MM.1S (cell line): ENCODE measurements at places on chromosomes 5 and 9.

GRCh38 chr9:80049096-80049782 lies 477.5 kb downstream of the TLE4 start:
- no peak overlapping the region for H3K27ac ChIP-seq
- no peak for DNase-seq
- no peaks in the 10 kb centered on the region for H3K27me3 ChIP-seq
- H3K4me3 ChIP-seq, result no peak overlapping the region
- H3K36me3 ChIP-seq, result no peaks in the 10 kb centered on the region

- H3K36me3 ChIP-seq, result no peaks in the 10 kb centered on the region
- H3K27ac ChIP-seq, result no peak overlapping the region
Measured at GRCh38 chr9:88889386-88889785, 101.9 kb upstream of the S1PR3 start.

GRCh38 chr5:775961-776861 lies 8.3 kb downstream of the ZDHHC11B start:
- H3K36me3 ChIP-seq, result no peaks in the 10 kb centered on the region
- H3K4me1 ChIP-seq, result no peaks in the 10 kb centered on the region
- DNase-seq, result no peak
- H3K4me3 ChIP-seq, result no peak overlapping the region

GRCh38 chr5:110514030-110514429 lies 212.4 kb downstream of the TMEM232 start:
- H3K27ac ChIP-seq, result no peak overlapping the region
- no peaks in the 10 kb centered on the region for H3K36me3 ChIP-seq
- no peaks in the 10 kb centered on the region for H3K4me1 ChIP-seq
- no peaks in the 10 kb centered on the region for H3K27me3 ChIP-seq

DNA sequence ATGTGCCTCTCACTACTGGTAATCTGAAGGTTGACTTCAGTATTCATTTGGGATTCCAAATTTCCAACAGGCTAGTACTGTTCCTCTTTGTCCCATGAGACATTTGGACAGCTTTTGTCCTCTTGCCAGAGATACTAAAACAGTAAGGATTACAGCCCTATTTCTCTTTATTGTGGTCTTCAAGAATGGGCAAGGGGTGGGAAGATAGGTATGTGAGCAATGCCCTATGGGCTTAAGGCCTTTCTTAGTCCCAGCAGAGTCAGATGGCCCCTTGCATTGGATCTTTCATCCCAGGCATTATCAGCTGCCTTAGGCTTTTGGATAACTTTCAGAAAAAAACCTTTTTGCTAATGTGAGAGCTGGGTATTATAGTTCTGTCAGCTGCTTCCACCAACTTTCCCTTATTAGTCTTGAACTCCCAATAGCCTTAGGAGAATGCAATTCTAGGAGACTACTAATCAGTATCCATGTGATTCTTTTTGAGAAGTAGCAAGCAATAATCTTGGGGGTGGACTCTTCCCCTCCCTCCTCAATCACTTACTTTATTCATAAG lies 361.1 kb upstream of the NUDT12 start:
- no peaks in the 10 kb centered on the region for H3K27me3 ChIP-seq
- H3K4me3 ChIP-seq, result no peak overlapping the region
- DNase-seq, result no peak
- no peak overlapping the region for H3K27ac ChIP-seq
- H3K36me3 ChIP-seq, result no peaks in the 10 kb centered on the region

DNA sequence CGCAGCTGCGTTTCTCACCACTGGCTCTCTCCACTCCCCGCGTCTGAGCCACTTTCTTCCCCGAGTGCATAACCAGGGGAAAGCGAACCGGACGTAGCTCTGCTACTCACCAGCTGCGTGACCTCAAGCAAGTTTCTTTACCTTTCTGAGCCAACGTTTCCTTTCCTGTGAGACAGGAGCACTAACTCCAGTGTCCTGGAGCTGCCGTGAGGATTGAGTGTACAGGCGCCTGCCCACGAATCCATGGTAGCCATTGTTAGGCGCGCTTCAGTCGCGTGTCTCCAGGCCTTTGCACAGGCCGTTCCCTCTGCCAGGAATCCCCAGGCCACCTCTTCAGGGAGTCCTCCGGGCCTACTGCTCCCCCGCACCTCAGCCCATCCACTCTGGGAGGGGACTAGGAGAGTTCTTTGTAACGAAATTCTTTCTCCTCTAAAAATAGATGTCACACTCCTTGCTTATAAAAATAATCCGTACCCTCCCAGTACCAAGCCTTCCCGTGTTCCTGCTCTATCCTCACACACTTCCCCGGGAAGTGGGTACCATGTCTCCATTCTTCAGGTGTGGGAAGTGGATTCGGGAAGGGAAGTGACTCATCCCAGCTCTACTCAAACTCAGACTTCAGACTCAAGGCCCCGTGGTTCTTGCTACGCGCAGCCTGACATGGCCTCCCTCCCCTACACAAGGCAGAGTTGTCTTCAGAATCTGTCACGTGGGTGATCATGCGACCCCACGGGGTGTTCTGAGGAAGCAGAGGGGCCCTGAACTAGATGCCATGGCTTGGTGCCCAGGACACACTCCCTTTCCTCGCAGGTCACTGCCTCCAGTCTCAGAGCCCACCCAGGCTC lies 16.1 kb upstream of the CRB2 start:
- H3K4me1 ChIP-seq, result peaks cover 58% of the 10 kb centered on the region
- no peaks in the 10 kb centered on the region for H3K27me3 ChIP-seq
- no peaks in the 10 kb centered on the region for H3K36me3 ChIP-seq

DNA sequence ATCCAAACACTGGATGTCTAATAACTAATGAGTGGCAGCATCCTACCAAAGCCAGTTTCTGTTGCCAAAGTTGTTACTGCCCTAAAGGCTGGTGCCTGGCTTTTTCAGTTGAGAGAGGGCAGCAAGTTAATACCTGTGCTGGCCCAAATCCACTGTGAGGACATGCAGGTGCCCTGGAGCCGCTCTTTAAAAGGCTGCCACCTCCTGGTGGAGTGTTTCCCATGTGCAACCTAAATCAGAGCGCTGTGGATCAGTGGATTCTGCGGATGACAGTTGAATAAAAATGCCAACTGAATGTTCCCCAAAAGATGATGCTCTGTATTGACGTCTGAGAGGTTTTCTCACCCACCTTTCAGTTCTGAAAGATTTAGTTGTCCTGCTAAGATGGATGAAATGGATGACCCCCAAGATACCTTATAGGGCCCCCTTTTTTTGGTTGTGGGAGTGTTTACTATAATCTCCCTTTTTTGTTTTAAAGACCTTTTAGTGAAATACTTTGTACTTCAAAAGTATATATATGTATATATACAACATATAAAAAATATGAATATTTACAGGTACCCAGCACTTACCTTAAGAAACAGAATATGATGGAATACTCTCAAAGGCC lies 146.4 kb downstream of the EGFLAM start:
- no peak overlapping the region for H3K27ac ChIP-seq
- no peaks in the 10 kb centered on the region for H3K36me3 ChIP-seq
- H3K27me3 ChIP-seq, result no peaks in the 10 kb centered on the region
- DNase-seq, result no peak
- no peak overlapping the region for H3K4me3 ChIP-seq

- no peak for DNase-seq
- H3K4me3 ChIP-seq, result no peak overlapping the region
- no peaks in the 10 kb centered on the region for H3K36me3 ChIP-seq
- H3K27me3 ChIP-seq, result no peaks in the 10 kb centered on the region
Measured at GRCh38 chr9:85600675-85601263, 141.0 kb downstream of the AGTPBP1 start.

DNA sequence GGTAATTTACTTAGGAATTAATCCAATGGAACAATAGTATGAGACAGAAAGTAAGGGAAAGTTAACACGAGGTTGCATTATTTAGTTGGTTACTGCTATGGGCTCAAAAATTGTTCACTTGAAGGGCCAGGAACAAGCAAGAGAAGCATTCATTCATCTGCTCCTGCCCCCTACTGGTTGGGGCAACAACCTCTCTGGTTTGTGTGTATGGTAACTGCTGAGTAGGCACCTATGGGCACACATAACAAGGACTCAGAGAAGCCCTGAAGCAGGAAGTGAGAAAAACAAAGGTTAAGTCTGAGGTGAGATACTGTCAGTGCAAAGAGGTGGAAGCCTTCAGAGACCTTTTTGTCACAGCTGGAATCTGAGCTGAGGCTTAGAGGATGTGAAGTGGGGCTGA lies 34.4 kb upstream of the RANBP6 start:
- H3K27me3 ChIP-seq, result no peaks in the 10 kb centered on the region
- no peaks in the 10 kb centered on the region for H3K36me3 ChIP-seq
- no peak overlapping the region for H3K4me3 ChIP-seq

DNA sequence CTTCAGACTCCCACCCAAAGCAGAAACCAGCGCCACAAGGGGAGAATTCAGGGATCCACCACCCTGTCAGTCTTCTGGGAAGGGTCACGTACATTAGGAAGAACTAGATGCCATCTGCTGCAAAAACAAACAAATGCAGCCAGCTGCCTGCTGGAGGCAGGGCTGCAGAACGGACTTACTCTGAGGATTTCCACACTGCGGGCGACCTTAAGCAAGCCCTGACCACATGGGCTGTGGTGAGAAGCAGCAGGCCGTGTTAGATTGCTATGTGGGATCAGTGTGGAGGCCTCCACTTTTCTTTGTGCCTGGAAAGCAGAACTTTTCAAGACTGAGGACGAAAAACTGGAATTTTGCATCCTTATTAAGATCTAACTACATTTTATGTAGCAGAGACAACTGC lies 13.4 kb upstream of the LTC4S start:
- H3K36me3 ChIP-seq, result no peaks in the 10 kb centered on the region
- no peak overlapping the region for H3K4me3 ChIP-seq
- no peaks in the 10 kb centered on the region for H3K27me3 ChIP-seq
- DNase-seq, result no peak
- no peaks in the 10 kb centered on the region for H3K4me1 ChIP-seq

DNA sequence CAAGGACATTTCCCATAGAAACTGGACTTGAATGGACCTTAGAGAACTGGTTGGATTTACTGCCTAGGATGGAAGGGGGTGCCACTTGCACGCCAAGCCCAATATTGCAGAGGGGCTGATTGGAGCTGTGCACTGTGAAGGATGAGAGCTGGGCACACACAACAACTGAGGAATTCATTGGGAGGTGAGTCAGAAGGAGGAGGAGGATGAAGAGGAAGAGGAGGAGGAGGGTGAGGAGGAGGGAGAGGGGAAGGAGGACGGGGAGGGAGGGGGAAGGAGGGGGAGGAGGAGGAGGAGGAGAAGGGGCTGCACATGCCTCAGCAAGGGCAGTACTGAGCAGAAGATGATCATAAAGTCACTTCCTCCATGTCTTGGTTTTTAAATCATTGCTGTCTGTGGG lies 5.7 kb upstream of the ICE1 start:
- H3K27me3 ChIP-seq, result no peaks in the 10 kb centered on the region
- DNase-seq, result no peak
- no peaks in the 10 kb centered on the region for H3K36me3 ChIP-seq
- H3K27ac ChIP-seq, result no peak overlapping the region

GRCh38 chr9:77770340-77770739 lies 122.2 kb upstream of the GNA14 start:
- H3K27me3 ChIP-seq, result no peaks in the 10 kb centered on the region
- DNase-seq, result no peak
- no peak overlapping the region for H3K27ac ChIP-seq
- no peaks in the 10 kb centered on the region for H3K4me1 ChIP-seq
- H3K36me3 ChIP-seq, result no peaks in the 10 kb centered on the region
- no peak overlapping the region for H3K4me3 ChIP-seq

DNA sequence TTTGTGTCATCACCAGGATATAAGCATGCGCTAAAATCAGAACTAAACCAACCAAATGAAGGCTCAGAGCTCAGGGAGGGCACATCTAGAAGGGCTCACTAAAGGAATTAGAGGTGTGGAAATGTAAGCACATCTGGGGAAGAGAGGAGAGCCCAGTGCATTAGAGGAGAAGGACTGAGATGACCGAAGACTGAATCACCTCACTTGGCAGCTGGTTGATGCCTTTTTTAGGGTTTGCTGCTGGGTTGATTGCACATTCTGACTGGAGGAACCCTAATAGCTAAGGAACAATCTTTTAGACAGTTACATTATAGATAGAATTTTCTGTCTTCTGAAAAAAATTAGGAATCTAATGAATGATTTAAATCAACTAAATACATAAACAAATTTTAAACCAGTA lies 8.2 kb upstream of the IFNA21 start:
- no peaks in the 10 kb centered on the region for H3K36me3 ChIP-seq
- H3K4me3 ChIP-seq, result no peak overlapping the region
- no peaks in the 10 kb centered on the region for H3K27me3 ChIP-seq
- no peaks in the 10 kb centered on the region for H3K4me1 ChIP-seq

DNA sequence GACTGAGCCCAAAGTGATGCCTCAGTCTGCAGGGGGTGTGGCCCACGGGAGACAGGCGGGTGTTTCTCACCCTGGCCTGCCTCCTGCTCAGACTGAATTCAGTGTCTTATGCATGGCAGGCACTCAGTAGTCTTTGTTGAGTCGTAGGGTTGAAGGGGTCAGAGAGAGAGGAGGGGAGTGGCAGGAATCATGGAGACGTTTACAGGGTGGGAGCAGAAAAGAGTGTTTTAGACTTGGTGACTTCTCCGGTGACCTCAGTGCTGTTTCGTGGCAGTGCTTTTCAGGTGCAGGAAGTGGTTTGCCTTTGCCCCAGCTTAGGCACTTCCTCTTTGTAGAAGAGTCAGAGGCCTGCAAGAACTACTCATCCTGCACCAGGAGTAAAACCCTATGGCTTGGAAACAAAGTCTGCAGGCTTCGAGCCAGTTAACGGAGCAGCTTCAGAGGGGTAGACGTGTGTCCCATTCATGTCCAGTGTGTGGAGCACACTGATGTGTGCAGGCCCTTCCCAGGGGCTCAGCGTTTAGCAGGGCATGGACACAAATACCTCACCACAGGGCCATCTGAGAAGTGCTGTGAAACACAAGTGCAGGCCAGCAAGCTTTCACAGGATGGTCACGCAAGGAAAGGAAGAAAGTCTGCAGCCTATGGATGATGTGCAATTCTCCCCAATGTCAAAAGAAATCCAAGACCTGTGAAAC lies 24.5 kb upstream of the SEMA4D start:
- H3K27ac ChIP-seq, result peak overlapping the region; percentile 94
- peak; percentile 93 for DNase-seq
- peak overlapping the region; percentile 24; the same call in 1 of the 2 replicates for H3K4me3 ChIP-seq
- H3K36me3 ChIP-seq, result no peaks in the 10 kb centered on the region

DNA sequence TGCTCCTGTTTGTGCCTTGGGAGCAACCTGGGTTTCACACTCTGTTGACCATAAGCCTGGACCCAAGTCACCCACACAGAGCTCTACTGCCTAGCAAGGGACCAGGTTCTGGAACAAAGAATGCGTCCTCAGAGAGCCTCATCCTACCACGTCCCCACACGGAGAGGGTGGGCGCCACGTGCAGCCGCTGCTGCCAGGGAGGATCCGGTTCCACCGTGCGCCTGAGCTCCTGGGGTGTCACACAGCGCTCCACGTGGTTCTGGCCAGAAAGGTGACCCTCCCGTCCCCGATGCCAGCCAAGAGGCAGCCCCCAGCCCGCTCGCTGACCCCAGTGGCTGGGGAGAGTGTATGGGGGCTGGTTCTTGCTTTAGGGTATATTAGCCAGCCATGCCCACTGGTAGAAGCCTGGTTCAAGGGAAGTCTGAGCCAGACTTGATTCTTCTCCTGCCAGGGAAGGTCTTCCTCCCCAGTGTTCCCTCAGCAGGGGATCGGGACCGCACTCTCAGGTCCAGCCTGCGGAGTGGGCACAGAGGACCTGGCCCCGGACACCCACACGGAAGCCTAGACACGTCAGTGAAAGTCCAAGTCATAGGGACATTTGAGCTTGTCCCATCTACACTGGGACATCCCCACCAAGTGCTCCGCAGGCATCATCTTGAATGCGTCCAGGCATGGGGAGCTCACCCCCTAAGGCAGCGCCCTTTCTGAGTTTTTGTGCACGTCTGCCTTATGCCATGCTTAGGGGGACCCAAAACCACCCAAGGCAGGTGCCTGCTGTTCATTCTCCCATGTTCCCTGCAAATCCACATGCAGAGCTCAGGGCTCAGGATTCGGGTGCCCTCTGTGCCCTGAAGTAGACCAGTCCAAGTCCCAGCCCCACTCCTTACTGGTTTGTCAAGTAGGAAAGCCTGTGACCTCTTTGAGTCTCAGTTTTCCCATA lies 2.4 kb downstream of the FCN1 start:
- H3K36me3 ChIP-seq, result no peaks in the 10 kb centered on the region
- no peaks in the 10 kb centered on the region for H3K4me1 ChIP-seq
- no peak overlapping the region for H3K27ac ChIP-seq
